ENCODE measurements at places on chromosomes 2 and 18.
A peak's percentile ranks its signal among the peaks of the same experiment; 100 is the strongest.

DNA sequence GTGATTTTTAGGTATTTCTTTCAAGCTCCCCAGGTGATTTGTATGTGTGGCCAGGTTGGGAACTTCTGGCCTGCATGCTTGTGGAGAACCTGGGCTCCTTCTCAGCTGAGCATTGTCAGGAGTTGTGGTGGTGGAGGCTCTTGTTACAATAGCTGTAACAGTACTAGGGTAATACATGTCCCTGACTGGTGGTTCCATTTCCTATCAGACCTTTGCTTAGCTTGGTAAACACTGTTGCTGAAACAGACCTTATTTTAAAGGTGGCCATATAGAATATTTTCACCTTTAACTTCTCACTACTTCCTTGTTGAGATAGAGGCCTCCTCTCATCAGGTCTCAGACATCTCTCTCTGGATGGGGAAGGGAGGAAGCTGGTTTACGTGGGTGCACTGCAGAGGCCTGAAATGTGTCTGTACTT, 79.2 kb downstream of the SETBP1 start:
- no peak for DNase-seq

- DNase-seq = no peak
These were observed 47.7 kb downstream of the SLC9A2 start for GRCh38 chr2:102667072-102667471.

DNA sequence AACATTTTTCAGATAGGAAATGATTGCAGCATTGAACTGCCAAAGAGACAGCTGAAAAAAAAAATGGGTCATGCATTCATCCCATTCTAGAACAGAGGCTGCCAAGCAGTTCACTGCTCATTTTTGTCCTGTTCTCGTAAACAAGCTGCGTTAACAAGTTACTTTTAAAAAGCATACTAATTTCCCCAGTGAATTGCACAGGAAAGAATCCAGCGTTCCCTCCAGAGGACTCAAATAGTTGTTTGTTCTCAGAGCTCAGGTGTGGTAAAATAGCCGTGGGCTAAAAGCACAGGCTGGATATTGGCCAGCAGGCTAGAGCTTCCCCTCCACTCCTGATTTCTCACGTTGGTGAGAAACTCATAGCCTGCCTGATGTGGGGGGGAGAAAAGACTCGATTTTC, 76.1 kb upstream of the AQP4 start:
- no peak for DNase-seq

GRCh38 chr2:75751360-75751759, 40.6 kb upstream of the GCFC2 start:
- DNase-seq = no peak

- DNase-seq = no peak
These were observed 117.8 kb upstream of the TWIST2 start for GRCh38 chr2:238730001-238730669.

GRCh38 chr2:152826581-152827279, 108.3 kb downstream of the ARL6IP6 start:
- no peak for DNase-seq

DNA sequence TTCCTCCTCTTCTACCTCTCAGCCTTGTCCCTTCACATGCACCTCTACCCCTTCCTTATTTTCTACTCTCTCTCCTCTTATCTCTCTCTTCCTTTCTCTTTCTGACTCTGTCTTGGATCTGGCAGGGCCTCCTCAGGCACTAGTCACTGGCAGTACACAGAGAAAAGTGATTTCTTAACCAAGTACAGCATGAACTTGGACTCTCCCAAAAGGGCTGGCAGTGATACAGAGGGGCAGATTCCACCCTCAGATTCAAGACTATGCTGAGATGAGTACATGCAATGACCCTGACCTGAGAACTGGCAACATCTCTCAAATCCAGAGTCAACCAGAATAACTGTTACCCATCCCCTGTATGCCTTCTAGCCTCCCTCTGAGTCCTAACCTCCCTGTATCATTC, 4.3 kb downstream of the AOX1 start:
- no peak for DNase-seq

DNA sequence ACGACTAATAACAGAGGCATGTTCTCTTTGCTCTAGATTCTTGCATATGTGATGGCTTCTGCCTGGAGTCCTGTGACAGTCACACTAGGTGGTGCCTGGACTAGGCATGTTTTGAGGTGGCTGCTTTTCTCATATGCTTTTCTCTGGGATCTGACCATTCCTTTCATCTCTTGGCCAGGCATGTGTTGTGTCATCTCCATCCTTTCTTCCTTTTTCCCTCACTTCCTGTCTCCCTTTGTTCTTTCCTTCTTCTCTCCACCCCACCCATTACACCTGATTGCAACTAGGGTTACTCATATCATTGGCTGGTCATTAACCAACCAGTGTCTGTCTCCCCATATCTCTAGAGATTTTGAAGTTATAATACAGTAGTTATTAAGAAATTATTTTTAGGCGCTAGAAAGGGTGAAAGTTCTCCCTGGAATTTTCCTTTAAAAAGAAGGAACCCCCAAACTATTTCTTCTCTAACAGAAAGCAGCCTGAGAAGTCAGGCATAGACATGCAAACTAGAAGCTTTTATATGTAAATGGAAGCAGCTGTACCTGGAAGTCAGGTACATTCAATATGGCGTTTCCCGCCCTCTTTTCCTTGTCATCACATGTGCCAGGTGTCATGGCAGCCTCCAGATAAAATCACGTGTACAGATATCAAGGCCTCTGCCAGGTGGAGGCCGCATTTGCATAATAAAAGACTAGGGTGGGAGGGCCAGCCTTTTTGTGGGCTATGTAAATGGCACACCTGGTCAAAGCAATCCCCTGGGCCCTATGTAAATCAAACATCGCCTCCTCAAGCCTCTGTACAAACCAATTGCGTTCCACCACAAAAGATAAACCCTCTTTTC, 220.4 kb upstream of the MEX3C start:
- no peak for DNase-seq

- DNase-seq = no peak
These were observed 28.1 kb downstream of the MRPL33 start for GRCh38 chr2:27799646-27800010.

DNA sequence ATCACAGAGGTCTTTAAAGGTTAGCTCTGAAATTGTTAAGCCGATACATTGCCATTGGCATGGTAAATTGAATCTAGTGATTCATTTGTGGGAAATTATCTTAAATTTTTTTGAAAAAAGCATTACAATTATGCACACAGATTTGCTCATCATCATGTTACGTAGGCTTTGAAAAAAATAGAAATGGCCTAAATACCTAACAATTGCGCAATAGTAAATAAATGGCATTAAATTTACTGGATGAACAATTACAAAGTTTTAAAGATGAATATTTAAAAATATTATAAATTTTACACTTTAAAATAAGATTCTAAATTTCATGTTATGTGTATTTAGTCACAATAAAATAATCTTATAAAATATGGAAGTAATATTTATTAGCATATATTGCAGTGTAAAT, 171.3 kb downstream of the RPRM start:
- no peak for DNase-seq

- DNase-seq = no peak
These were observed 357.2 kb upstream of the MYT1L start for GRCh38 chr2:2688254-2688653.

GRCh38 chr2:202818321-202818720, 53.2 kb downstream of the ICA1L start:
- no peak for DNase-seq

GRCh38 chr18:48742706-48743475, 204.1 kb downstream of the CTIF start:
- DNase-seq = peak; percentile 60

GRCh38 chr2:10847008-10847407, 34.4 kb upstream of the PDIA6 start:
- DNase-seq = no peak

DNA sequence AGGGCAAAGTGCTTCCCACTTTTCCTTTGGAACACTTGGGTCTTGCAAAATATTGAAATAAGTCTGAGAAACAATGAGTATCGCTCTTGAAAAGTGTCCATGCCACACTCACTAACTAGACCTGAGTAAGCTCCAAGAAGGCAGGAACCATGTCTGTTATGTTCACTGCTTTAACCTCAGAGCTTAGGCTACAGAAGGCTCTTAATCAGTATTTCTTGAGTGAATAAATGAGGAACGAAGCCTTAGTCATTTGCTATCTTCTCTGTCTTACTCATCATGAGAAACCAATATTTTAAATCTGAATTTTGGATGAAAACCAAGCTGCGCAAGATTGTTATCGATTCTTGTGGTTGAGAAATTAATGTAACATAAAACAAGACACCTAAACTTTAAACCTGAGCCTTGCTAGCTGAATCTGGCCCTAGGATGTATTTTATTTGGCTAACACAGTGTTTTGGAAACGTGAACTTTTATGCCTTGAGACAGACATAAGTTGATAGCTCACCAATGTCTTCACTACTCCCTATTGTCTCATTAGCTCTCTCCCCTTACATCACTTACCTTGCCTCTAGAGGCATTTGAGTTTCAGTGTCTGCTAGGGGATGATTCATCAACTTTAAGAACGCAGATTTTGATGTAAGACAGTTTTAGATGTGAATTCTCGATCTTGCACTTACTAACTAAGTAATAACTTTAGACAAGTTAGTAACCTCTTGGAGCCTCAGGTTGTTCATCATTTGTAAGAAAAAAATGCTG, 392.8 kb upstream of the MEIS1 start:
- DNase-seq = no peak

DNA sequence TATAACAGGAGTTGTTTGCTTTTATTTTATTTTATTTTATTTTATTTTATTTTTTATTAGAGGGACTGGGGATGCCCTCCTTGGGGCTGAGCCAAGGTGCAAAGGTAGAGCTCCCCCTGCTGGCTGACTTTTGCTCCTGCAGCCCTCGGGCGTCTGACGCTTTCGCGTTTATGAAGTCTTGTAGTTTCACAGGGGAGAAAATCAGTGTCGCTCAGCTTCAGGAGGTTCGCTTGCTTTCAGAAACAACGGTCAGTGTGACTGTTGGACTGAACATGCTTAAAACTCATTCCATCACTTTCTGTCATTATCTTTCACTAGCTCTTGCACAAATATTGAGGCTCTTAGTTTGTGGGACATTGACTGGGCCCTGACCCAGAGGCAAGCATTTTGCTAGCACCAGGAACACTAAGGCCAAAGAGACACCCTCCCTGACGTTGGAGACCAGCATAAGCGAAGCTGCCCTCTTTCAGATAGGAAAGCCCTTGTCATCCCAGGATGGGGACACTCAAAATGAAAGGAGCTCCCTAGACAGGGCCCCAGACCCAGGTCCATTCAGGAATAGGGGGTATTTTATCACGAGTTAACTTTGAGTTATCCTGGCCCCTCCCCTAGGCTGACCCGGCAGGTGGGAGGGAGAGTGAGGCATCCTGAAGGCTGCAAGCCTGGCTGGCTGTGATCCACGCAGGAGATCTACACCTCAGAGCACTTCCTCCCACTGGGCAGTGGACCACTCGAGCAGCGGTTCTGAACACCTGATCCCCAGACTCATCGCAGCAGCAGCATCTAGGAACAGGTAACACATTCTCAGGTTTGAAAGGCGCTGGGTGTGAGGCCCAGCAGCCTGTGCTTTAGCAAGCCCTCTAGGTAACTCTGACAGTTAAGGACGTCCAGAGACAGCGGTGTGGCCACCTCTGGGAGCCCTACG, 34.4 kb downstream of the LGALSL start:
- DNase-seq = no peak

DNA sequence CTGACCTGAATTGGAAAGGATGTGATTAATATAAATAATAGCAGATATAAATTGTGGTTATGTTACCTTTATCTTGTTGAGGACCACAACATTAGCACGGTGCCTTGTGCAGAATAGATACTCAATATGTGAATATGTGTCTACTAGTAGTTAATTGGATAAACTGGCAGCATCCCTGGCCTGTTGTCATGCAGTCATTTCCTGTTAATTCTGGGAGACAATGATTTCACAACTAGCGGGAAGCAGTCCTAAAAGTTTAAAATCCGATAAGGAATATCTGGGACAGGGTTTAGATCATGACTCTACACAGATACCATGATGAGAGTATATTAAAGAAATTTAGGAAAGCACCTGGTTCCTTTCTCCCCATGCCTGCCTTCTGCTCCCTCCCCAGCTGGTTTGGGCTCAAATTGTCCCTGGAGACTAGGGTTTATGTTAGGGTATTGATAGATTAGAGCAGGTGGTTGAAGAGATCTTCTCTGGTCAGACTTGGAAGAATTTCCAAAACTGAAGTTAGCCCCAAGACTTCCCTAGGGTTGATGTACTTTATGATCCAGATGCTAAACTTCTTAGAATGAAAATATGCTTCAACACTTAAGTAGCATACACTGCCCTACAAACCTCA, 32.8 kb downstream of the CYBRD1 start:
- no peak for DNase-seq

DNA sequence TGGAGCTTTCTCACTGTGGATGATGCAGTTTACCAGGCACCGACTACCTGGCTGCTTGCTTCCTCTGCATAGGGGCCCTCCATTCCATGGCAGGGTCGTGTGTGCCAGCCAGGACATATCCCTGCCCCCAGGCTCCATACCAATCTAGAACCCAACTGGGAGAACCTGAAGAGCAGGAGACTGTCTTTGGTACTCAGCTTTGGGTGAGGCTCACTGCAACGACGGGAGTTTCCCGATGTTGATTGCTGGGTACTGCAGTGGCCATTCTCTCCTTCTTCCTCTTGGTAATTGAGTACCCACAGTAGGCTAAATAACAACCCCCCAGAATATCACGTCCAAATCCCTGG, 133.3 kb upstream of the SERTAD2 start:
- no peak for DNase-seq

GRCh38 chr18:69590150-69590549, 189.5 kb downstream of the DOK6 start:
- no peak for DNase-seq

- no peak for DNase-seq
These were observed 110.4 kb downstream of the LRP1B start for GRCh38 chr2:142020368-142020767.

DNA sequence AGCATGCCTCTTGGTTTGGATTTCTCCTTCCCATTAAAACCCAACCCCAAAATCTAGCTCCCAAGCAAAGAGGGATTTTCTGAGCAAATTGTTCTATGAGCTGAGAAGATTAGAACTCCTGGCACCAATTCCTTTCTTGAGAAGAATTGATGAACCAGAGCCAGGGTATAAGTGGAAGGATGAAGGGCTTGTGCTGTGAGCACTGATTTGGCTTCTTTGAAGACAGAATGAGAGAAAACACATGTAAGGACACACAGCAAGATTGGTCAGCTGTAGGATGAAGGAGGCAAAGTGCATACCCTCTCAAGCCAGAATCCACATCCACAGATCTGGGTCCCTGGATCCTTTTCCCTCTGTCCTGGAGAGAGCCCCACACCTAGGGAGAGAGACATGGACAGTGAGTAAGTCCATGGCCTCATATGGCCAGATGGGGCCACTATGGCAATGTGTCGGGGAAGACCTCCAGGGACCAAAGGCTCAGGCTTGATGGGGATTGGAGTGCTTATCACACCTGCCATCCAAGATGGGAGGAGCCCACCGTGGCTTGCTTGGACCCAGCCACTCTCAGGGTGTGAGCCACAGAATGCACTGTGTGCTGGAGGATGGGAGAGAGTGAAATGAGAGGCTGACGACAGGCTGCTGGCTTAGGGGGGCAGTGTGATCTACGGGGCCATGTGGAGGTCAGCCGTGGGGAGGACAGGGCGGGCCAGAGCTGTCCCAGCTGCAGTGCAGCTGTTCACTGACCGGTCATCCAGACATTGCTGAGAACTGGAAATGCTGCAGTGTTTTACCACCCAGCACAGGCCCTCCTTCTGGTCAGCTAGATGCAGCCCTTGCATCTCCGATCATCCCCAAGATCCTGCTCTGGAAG, 339.8 kb downstream of the CYP26B1 start:
- DNase-seq = peak; percentile 39

- DNase-seq = no peak
These were observed 263.5 kb upstream of the PXDN start for GRCh38 chr2:2007551-2008501.

Data from ascending aorta (tissue), 2 donors.